ENCODE measurements at places on chromosomes 11 and 22. TPM values are rescaled to one million over a fixed set of nuclear protein-coding genes. Genes with fewer than 3 reads are reported as not detected.
A peak's percentile ranks its signal among the peaks of the same experiment; 100 is the strongest.

- no peak for DNase-seq
These were observed 1.6 kb downstream of the CPT1A start for GRCh38 chr11:68839911-68840641.

Gene MYEOV
- polyA plus RNA-seq, result 16.4 TPM

GRCh38 chr22:33811208-33811607 lies 109.1 kb downstream of the LARGE1 start:
- DNase-seq, result no peak

DNA sequence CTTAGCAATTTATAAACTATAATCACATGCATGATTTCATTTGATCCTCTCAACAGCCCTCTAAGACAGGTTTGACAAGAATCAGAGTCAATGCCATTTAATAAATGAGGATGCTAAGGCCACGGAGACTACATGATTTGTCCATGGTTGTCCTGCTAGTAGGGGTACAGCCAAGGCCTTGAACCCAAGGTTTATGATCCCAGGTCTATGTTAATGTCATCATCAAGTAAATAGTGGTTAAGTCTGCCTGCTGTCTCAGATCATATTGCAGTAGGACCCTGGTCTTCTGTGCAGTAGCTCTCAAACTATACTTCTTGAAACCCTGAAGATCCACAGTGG lies 17.7 kb upstream of the SYTL2 start:
- no peak for DNase-seq

Gene IL17REL
- polyA plus RNA-seq, result 0.03 TPM

DNA sequence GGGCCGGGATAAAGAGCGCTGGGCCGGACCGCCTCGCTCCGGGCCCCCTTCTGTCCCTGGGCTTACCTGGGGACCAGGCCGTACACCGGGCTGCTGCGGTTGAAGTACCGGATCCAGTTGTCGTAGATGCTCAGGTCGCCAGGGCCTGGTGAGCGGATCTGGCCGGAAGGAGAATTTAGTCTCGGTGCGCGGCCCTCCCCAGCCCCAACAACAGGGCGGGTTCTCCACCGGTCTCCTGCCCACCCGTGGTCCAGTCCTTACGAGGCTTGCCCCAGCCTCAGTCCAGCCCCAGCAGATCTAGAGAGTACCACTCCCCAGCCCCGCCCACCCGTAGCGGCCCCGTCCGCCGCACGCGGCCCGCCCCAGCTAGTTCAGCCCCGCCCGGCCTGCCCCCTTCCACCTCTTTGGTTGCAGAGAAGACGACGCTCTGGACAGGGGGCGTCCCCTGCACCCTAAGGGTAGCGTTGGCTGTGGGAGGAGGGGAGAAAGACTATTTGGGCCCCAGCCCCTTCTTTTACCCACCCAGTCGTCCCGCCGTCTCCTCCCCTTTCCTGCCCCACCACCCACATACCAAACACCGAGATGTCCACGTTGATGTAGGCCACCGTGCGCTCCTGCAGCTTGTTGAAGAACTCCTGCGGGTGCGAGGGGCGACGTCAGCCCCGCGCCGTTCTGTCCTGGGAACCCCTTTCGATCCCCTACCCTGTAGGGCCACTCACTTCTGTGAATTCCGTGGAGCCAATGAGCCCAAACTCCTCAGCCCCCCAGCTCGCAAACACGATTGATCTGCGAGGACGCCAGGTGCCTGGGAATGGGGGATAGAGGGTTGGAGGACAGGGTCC lies 6.8 kb downstream of the SAC3D1 start:
- DNase-seq, result peak; percentile 51

Gene DGCR6
- polyA plus RNA-seq, result 1.8 TPM

Gene C11orf42
- not detected for polyA plus RNA-seq

- no peak for DNase-seq
These were observed 45.0 kb upstream of the NNMT start for GRCh38 chr11:114250993-114251814.

- DNase-seq, result no peak
These were observed 78.4 kb downstream of the XRRA1 start for GRCh38 chr11:74870485-74870884.

DNA sequence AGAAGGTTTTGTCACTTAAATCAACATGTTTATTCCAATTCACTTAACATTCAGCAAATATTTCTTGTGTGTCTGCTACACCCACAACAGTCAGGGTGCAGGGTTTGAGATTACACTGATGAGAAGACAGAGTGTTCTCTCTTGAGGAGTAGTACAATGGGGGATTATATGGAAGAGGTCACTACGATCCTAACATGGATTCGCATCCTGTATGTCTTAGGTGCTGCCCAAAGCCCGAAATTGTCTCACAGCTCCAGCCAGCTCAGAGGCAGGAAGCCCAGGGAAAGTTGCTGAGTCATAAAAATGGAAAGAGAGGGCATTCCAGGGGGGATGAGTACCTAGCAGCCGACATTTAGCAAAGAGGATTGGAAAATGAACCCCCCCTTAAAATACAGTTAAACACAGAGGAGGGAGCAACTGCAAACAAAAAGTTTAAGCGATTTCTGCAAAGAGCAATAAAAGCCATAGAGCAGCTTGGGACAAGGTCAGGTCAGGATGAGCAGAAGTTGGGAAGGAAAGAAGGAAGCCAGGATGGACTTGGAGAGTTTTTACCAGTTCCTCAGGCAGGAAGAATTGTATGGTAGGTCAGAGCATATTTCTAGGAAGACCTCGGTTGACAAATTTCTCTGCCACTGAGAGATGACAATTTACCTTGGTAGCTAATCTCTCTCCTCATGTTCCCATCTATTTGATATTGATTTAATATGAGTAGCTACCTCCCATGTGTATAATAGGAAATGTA lies 49.5 kb downstream of the IGLL5 start:
- DNase-seq, result no peak

DNA sequence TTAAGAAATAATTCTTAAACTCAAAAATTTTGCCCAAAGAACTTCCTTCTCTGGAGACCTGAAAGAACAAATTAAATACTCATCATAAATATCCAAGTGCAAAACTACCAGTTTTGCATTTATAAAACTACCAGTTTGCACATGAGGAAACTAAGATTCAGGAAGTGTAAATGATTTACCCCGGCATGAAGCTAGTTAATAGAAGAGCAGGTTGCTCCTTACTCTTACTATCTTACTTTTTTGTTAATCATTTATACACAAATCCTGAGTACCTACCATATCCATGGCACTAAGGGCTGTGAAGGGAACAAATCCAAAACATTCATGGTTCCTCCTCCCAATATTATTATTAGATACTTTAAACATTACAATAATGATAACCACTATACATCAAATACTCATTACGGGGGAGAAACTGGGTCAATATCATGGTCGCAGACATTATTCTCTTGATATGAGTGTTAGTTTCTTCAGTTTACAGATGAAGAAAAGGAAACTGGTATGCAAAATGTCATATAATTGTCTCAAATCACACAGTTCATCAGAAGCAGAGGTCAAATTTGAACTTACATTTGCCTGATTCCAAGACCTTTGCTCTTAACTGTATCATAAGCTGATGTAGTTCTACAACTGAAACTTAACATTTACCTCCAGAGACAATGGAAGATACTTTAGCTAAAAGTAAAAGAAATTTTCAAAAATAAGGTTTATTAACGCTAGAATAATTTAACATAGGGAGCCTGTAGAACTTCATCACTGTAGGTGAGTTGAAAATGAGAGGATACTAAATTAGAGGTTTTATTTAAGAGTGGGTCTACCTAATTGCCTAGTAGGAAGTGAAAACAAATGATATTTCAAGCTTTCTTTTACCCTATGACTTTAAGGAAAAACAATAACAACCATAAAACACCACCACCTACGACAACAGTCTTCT lies 74.5 kb downstream of the FAM76B start:
- no peak for DNase-seq

Gene STX3
- polyA plus RNA-seq, result 21.7 TPM

All from stomach (tissue), 19 donors.